ENCODE measurements at places on chromosomes 11 and 22. TPM values are rescaled to one million over a fixed set of nuclear protein-coding genes. Genes with fewer than 3 reads are reported as not detected.

Gene ALDH3B1
- 4.8 TPM for total RNA-seq

Gene RFPL2
- not detected for total RNA-seq

Gene NLRP6
- not detected for total RNA-seq

Gene TMEM45B
- total RNA-seq: not detected

Gene OR52E8
- not detected for total RNA-seq

Gene GNAZ
- 2.2 TPM for total RNA-seq

Gene CSNK2A3
- total RNA-seq: 0.71 TPM

Gene FOLR2
- total RNA-seq: 11.7 TPM

Gene CNGA4
- total RNA-seq: not detected

Gene GALR3
- not detected for total RNA-seq

Measured in gastrocnemius medialis (tissue), 4 donors.